Activated T-helper 1 cell treated with Interleukin-2 at 50 U/mL for 16 hours (primary cell): ENCODE measurements at places on chromosomes 12 and 14.

GRCh38 chr12:79327465-79327864 is 363.3 kb downstream of the PAWR start:
- DNase-seq = no peak

DNA sequence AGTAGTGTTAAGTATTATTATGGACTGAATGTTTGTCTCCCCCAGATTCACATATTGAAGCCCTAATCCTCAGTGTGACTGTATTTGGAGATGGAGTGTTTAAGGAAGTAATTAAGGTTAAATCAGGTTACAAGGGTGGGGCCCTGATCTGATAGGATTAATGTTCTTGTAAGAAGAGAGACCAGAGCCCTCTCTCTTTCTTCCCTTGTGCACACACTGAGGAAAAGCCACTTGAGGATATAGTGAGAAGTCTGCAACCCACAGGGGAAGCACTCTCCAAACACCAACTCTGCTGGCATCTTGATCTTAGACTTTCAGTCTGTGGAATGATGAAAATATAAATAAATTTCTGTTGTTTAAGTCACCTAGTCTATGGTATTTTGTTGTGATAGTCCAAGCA is 2.2 kb upstream of the KLRG1 start:
- DNase-seq = no peak

- DNase-seq = no peak
Measured at GRCh38 chr12:823028-823698, 70.8 kb downstream of the WNK1 start.

- DNase-seq = no peak
Measured at GRCh38 chr14:105498430-105499255, 7.6 kb downstream of the TEDC1 start.

- no peak for DNase-seq
Measured at GRCh38 chr14:63991833-63992232, 139.0 kb downstream of the SYNE2 start.

DNA sequence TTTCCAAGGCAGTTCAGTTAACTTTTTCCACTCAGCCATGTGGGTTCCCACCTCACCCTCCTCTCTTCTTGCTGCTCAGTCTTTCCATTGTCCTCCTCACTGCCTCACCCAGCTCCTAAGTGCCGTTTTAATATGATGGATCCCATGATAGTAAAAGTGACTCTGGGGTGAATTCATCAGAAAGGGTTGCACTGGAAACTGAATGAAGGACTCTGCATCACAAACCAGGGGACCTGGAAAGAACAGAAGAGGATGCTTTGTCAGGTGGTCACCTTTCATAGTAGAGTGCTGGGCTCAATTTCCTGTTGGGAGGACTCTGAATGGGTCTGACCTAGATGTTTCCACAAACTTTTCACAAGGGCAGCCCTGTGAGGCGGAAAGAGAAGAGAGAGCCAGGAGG is 67.8 kb upstream of the SLC8A3 start:
- no peak for DNase-seq

DNA sequence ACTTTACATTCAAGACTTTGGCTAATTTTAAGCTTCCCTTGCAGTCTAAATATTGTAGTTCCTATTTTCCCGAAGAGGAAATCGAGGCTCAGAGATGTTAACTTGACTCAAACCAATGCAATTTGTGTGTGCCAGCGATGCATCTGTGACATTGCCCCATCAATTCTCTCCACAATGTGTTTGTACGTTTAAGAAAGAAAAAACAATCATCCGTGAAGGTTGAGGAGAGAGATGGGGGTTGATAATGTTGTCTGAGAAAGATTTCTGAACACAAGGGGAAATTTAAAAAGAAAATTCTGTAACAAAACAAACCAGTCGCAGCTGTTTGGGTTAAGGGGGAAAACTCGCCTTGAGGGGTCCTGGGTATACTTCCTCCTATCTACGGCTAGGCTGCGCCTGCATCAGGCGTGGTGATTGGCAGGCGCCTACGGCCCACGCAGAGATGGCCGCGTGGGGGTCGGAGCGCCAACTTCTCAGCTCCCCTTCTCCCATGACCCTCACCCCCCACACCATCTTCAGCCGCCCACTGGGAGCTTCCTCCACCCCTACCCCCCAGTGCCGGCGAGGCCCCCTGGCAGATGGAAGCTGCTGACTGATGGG is 12.3 kb downstream of the SIX1 start:
- no peak for DNase-seq

DNA sequence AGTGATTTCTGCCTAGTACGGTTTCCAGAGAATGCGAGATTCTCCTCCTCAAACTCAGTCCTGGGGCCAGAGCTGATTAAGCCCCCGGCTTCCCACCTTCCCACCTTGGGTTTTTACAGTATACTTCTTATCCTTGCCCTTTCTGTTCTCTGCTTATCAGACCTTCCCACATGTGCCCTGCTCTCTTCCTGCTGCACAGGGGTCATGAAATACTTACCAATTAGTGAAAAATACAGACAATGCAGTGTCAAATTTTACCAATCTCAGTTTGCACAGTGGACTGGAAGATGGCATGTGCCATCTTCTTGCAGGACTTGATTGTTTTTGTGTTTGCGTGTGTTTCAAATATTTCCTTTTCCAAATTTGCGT is 14.7 kb downstream of the SUSD6 start:
- DNase-seq = no peak

DNA sequence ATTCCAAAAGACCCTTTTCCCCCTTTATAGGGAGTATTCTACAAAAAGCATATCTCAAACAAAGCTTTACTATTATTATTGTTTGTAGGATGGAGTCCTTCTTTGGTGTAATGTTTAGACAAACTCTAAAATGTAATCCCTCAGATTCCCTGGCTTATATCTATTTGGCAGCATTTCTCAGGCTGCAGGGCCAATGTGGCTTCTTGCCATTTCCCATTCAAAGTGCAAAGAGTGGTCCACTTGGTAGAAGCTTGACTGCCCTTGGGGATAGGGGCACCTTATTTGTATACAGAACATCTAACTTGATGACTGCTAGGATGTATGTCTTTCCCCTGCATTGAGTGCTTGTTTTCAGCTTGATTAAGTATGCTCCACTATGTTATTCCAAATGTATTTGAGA is 242.7 kb downstream of the PRKD1 start:
- no peak for DNase-seq

- DNase-seq = no peak
Measured at GRCh38 chr14:92480856-92481255, 32.7 kb upstream of the RIN3 start.

DNA sequence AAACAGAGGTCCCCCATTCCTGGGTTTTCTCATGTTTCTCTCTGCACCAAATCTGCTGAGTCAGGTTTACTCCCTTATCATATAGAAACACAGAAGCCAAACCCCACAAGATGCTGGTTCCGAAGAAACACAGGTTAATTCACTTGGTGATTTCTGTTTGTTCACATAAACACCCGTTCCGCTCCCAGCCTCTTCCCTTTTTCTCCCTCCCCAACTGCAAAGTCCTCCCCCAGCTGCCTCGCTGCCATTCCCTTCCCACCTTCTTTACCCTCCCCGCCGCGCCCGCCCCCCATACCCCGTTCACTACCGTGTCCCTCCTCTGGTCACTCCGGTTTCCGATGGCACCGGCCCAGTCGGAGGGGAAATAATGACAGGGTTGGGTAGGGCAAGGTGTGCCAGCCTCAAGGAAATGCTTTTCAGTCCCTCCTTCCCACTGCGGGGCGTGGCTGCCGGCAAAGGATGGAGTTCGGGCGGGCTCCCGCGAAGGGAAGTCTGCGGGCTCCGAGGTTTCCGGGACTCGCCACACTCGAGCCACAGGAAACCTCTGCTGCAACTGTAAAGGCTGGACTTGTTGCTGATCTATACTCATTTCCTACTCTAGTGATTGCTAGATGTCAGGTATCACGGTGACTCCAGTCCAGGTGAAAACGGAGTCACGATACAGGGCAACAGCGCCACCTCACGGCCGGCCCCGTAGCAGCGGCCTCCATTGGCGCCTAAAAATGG is at the start of gene STYK1:
TSS of gene STYK1 (minus strand) at position 394 of the 726 bp plus-strand sequence. CDS start 39,434 bp downstream, outside the sequence.
- peak; percentile 23 for DNase-seq

GRCh38 chr12:45349916-45350315 is 134.0 kb downstream of the ANO6 start:
- DNase-seq = no peak

- no peak for DNase-seq
Measured at GRCh38 chr14:57302883-57303282, 34.1 kb downstream of the AP5M1 start.

- DNase-seq = no peak
Measured at GRCh38 chr12:77076886-77077285, 11.5 kb upstream of the E2F7 start.

- DNase-seq = no peak
Measured at GRCh38 chr14:34232790-34233189, 229.2 kb downstream of the SPTSSA start.

GRCh38 chr12:4855121-4855924 is 54.4 kb upstream of the KCNA1 start:
- no peak for DNase-seq

DNA sequence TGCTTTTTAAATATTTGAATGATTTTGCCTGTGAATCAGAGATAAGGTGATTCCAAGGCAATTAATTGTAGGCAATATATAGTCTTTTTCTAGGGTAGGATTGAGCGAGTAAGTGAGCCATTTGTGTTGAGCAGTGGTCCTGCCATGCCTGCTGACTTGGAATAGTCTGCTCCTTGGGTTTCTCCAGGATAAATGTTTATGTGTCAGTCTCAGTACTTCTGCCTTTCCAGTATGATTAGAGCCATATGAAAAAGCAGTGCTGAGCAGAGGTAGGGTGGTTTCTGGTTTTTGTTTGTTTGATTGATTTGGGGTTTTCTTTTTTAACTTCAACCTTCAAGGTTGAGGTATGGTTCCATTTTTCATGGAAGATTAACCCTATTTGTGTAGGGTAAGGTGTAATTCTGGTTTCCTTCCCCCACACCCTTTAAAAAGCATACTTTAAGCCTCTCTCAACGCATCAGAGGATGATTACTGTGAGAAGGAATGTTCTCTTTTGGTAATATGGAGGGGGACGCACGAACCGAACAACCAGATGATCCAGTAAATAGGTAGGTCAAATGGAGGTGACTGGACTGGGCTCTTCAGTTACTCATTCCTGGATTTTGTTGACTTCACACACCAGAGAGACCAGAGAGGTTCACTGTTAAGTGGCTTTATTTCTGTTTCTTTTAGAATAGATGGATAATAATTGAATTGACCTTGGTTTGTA is 22.7 kb downstream of the FRMD6 start:
- no peak for DNase-seq

DNA sequence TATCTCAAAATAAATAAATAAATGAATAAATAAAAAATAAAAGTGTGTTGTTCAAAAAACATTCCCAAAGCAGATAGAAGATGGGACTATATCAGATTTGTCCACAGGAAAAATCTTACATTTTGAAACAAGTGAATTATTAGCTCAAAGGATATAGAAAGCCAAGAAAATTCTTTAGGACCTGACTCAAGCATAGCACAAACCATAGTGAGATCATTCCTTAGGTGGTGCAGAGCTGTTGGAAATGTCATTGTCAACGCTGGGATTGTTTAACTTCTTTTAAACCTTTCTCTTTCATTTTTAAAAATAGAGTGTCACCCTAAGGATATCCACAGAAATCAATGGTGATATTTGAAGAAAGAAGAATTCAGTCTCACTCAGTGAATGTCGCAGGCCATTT is 43.5 kb downstream of the DRAM1 start:
- DNase-seq = no peak

GRCh38 chr12:52690351-52691075 is 10.3 kb upstream of the KRT1 start:
- DNase-seq = no peak

DNA sequence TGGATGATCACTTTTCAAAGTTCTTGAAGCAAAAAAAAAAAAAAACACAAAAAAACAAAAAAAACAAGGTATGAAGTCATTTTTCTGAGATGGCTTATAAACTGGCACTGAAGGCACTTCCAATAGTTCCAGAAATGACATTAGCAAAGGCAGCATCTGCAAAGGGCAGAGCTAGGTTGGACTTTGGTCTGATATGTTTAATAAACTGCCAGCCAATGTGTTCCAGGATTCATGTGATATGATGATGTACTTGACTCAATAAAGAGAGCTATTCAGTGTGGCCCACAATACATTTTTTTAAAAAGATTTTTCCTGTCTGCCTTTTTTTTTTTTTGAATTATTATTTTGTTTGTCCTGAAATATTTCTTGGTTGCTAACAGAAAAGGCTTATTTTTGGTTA is 79.6 kb downstream of the VRK1 start:
- no peak for DNase-seq

- DNase-seq = no peak
Measured at GRCh38 chr12:1063852-1064251, 72.8 kb downstream of the ERC1 start.

DNA sequence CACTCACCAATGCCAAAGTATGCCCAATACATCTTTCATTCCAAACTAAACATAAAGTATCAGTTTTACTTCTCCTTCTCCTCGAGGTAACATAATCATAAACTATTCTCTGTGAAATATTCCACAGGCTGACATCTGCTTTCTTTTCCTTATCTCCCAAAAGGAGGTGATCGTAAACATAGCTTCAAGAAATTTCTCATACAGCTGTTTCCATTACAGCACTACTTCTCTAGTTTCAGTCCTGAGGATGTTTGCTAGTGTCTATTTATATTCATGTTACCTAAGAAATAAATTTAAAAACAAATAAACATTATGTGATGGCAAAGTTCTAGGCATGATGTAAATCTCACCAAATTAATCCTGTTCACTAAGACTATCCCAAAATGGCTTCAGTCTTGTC is 90.1 kb upstream of the CPSF6 start:
- no peak for DNase-seq

- DNase-seq = no peak
Measured at GRCh38 chr12:96352161-96352835, 47.9 kb downstream of the CDK17 start.

- no peak for DNase-seq
Measured at GRCh38 chr12:8722286-8722800, 24.6 kb downstream of the RIMKLB start.

DNA sequence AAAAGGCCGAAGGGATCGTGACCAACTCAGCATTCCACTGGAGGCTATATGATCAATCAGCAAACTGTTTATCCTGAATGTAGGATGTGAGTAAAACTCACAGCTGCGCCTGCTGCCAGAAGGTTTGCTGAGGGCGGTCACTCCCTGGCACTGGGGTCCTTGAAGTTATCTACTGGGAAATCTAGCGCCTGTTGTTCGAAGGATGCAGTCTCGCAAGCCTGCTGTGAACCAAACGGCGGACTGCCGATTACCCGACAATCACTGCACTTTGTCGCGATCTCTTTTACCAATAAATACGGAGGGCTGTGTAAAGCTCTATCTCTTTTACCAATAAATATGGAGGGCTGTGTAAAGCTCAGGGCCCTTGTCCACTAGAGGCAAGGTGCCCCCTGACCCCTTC is 12.9 kb downstream of the DDX51 start:
- DNase-seq = no peak
